ENCODE measurements at places on chromosomes 1 and 21.

DNA sequence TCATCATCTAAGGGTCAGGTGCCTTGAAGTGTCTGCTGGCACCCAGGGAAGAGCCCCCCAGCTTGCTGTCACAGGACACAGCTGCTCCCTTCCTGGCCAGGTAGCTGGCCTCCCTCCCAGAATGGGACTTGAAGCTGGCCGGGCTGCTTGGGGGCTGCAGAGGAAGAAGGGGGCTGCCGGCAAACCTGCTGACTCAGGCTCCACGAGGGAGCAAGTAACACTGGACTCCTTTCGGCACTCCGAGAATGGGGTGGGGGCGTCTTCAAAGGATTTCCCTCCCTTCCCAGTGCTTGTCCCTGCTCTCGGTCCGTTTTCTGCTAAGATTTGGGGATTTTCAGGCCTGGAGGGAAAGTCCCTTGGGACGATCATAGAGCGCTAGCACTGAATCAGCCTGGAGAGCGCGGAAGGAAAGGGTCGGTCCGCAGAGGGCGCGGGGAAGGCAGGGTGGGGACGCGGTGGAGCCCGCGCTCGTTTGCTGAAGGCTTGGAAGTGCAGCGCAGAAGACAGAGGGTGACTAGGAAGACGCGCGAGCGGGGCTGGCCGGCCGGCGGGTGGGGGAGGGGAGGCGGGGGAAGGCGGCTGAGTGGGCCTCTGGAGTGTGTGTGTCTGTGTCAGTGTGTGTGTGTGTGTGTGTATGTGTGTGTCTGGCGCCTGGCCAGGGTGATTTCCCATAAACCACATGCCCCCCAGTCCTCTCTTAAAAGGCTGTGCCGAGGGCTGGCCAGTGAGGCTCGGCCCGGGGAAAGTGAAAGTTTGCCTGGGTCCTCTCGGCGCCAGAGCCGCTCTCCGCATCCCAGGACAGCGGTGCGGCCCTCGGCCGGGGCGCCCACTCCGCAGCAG, at the start of gene CSF1:
Gene CSF1 (plus strand): TSS at position 727 of the 840 bp plus-strand sequence. CDS start 175 bp downstream, outside the sequence.
- peak; percentile 80 for DNase-seq

GRCh38 chr1:43705334-43705733, 2.0 kb upstream of the ST3GAL3 start:
- DNase-seq = no peak

DNA sequence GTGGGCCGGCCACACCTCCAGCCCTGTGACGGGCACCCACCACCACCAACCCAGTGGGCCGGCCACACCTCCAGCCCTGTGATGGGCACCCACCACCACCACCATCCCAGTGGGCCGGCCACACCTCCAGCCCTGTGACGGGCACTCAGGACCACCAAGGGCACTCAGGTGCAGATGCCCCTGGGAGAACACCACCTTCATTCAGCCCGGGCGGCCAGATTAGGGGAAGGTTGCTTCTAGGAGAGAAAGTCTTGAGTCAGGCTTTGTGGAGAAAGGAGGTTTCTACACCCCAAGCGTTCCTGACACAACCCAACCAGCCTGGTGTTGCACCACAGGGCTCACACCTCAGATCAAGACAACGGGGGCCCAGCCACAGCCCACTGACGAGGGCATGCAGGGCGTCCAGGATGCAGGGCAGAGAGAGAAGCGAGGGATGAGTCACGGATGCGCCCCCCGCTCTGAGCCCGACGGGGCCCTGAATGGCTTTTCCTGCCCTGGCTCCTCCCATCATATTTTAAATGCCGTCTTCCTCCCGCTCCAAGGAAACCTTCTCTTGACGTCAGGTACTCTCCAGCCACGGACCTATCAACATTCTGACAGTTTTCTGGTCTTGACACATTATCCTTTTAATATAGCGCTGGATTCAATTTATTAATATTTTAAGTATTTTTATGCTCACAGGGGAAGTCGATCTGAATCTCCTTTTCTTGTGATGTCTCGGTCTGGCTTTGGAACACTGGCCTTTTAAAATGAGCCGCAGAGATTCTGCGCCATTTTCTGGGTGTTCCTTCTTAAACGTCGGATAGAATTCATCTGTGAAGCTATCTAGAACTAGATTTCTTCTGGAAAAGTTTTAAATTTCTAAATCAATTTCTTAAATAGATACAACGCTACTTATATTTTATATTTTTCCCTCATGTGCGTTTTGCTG, 631 bp upstream of the SPATC1L start:
- DNase-seq = peak; percentile 79

DNA sequence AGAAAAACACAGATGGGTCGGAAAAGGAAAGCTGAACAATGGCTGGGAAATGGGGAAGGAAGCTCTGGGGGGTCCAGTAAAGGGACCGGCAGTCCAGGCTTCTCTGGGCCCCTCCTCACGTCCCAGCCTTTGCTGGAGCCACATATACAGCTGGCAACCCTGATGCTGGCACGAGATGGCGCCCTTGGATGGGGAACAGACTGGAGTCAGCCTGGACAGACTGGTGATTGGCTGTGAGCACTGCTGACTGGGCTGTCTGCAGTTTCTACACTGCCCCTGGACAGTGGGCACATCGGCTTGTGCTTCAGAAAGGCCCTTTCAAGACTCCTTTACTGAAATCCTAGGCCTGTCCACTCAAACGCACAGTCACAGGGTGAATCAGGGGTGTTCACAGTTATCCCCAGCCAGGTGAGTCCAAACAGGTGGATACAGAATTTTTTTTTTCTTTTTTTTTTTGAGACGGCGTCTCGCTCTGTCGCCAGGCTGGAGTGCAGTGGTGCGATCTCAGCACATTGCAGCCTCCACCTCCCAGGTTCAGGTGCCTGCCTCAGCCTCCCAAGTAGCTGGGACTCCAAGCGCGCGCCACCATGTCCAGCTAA, 31.1 kb upstream of the ZBTB40 start:
- DNase-seq = peak; percentile 90

DNA sequence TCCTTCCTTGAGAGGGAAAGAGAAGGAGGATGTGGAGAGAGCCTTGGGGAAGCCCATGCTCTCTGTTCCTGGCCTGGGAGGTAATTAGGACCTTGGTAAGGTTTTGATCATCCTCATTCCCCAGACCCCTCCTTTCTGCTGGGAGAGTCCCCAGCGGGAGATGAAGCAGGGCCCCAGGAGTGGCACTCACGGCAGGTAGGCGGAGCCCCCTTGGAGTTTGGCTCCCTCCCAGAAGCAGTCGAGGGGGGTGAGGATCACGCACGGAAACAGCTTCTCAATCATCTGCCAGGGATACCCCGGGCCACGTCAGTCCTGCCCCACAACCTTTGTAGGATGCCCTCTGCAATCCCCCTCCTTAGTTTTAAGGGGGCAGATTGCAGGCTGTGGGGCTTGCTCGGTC, 11.5 kb downstream of the PTCH2 start:
- DNase-seq = no peak

- peak; percentile 26 for DNase-seq
Observed at GRCh38 chr1:183633676-183634343, 1.8 kb downstream of the ARPC5 start.

DNA sequence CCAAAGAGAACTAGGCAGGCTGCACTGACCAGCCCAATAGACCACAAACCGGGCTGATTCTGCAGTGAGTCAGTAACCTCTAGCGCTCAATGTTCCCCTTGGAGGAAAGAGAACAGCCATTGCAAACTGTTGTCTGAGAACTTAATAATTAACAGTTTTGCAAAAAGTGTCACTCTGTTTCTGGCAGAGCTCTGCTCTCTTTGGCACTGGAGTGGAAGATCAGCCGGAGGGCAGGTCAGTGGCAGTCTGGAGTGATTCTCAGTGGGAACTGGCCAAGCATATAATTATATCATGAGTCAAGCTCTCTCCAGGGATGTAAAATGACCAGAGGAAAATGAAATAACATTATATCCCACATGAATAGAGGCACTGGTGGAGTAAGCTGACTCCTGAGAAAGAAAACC, 238.3 kb downstream of the HLX start:
- peak; percentile 18 for DNase-seq

DNA sequence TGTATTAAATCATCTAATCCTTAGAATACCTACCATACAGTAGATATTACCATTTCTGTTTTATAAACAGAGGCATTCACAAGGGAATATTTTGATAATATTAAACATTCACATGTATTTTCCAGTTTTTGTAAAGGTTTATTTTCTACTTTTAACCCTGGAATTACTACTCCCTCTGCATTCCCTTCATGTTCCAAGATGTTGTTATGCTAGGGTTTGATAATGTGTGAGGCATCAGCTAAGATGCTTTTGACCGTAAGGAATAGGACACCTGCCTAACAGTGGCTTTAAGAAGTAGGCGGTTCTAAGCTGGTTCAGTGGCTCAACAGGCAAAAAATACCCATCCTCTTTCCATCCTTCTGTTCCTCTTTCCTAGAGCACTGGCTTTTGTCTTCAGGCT, 131.9 kb upstream of the USP24 start:
- DNase-seq = no peak

All from urothelium cell line (cell line).